ENCODE measurements at places on chromosomes 6 and 20.

DNA sequence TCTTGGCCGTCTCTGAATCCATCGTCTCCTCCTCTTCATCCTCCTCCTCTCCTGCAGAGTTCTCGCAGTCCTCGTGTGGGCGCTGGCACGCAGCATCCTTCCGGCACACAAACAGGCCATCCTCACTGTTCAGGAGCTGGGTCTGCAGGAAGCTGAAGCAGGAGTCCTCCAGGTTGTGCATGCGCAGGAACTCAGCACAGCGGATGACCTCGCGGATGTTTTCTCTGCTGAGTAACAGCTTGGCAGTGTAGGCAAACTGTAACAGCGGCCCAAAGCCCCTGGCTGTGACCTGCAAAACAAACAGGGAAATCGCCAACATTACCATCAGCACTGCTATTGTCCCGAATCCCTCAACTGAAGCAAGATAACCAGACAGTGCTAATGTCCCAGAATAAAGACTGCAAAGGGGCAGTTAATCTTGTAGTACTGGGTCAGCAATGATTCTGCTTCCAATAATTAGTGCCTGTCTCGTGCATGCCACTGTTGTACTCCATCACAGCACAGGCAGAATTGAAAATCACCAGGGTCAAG lies 57.4 kb downstream of the GJA10 start:
- DNase-seq = no peak

DNA sequence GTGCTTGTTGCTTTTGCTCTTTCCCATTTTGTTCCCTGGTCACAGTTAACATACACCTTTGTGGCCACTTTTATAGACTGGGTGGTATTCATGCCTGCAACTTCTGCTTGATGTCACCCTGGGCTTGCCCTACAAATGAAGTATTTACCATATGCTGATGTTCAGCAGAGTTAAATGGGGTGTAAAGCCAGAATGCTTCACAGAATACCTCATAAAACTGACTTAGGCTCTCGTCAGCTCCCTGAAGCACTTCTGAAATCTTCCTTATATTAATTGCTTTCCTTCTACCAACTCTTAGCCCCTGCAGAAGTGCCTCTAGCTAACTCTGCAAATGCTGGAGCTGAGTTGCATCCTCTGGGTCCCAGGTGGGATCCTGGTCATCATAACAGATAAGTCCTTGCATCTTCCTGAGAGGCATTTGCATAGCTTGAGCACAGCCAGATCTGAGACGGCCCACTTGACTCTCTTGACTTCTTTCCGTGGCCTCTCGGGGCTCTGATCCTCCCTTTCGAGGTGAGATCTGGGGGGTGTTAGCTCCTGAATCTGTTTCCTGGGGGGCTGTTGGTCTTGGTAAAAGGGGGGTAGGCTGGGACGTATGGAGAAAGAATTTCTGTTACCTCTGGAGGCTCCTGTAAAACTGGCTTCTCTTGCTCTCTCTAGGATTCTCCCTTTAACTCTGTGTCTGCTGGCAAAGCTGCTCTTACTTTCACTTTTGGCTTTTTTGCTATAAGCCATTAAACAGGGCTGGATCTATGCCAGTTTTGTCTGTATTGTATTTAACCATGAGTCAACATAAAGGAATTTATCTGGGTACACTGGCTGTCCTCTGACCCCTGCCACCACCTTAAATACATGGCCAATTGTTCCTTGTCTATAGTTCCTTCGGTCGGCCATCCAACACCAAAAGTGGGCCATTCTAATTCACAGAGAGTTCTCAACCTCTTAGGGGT lies 223.0 kb upstream of the SYNCRIP start:
- no peak for DNase-seq

DNA sequence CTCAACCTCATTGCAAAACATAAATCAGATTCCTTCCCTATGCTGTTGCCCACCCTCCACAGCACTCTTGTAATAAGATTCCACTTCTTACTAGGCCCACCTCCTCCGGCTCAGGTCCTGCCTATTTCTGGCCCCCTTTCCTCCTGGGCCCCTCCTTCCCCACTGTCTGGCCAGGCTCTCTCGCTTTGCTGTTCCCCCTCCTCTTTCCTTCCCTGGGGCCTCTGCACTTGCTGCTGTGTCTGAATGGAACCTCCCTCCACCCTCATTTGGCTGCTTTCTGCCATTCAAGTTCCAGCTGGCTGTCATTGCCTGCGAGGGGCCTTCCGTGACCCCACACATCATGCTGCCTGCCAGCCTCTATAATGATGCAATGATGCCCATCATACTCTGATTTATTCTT lies 38.9 kb downstream of the ARHGAP40 start:
- DNase-seq = no peak

DNA sequence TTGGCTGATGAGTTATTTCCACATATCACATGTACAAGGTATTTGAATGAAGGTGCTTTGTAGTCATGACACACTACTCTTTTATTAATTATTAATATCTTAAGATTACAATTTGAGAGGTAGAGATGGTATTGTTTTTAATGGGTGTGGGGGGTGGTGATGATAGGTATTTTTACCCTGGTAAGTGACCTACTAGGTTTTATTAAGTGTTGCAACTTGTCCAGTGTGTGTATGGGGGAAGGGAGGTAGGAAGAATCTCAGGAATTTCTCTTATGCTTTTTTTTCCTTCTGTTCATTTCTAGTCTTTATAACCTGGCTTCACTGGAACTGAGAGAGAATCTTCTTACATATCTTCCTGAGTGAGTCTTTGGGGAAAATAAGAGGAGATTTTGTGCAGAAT lies 101.4 kb downstream of the LRRC1 start:
- DNase-seq = no peak

DNA sequence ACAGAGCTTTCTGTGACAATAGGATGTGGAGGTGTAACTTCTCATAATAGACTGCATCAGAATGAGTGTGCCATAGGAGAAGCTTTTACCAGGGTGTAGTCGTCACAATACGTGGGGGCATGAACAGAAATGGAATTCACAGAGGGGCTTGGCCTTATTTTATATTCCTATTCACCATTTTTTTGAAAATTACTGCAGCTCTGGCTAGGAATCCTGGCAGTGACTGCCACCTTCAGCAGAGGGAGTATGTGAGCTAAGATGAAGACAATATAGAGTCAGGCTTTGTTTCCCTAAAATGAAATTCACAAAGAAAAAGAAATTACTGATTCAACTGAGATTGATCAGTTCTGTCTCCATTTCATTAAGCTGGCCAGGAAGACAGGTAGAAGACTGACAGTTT lies 13.9 kb downstream of the TOMM6 start:
- DNase-seq = no peak

GRCh38 chr6:15593798-15594197 lies 69.0 kb downstream of the DTNBP1 start:
- DNase-seq = no peak

DNA sequence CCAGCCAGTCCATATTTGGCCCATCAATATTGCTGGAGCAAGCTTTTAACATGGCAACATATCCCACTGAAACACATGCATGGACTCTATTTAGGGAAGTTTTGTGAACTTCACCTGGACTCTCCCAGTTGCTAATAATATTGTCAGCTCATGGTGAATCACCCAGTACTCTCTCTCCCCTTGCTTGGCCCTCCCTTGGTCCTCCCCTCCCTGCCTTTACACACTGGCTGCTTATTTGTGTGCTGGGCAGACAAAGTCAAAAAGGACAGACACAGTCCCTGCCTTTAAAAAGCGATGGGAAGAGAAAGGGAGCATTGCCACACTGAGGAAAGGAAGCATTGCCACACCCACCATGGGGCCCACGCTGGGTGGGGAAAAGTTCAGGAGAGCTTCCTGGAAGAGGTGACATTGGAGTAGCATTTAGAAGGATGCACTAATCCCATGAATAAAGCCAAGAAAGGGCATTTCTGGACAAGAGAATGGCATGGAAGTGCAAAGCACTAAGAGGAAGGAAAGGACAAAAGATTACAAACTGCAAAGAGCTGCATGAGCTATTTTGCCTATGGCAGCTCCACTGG lies 143.4 kb upstream of the EXOC2 start:
- DNase-seq = no peak

- no peak for DNase-seq
These were observed 86.0 kb downstream of the TIAM2 start for GRCh38 chr6:155080881-155081845.

DNA sequence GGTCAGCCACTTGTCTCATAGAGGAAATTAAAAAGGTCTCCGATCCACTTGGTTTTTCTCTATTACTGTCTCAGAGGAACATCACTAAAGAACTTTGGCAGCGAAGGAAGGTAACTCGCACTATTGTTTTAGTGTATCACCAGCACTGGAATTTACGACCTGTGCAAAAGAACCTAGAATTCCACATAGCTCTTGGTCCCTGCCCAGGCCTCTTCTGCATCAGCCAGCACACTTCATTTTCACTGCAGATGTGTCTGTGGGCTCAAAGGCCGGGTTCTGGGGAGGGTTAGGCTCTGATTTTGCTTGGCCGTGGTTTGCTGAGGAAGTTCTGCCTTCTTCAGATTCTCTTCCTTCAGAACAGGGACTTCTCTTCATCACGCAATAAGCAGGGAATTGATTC lies 102.8 kb upstream of the TMEM181 start:
- DNase-seq = no peak

DNA sequence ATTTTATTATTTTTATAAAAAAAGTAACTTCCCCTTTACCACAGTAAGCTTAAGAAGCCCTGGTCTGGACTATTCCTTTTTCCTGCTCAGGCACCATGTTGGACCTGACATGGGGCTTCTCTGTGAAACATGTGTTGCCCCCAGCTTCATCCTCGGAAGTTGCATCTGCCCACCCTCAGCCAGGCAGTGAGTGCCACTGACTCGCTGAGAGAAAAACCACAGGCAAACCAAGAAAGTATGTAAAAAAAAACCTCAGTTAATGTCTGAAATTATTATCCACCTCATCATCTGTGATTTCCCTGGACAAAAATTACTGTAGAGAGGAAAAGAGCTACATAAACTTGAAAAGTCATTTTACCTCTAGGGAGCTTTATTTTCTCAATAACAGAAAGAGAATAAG lies 109.9 kb upstream of the MCHR2 start:
- no peak for DNase-seq

- DNase-seq = no peak
These were observed 28.0 kb upstream of the SLC17A3 start for GRCh38 chr6:25902071-25902470.

DNA sequence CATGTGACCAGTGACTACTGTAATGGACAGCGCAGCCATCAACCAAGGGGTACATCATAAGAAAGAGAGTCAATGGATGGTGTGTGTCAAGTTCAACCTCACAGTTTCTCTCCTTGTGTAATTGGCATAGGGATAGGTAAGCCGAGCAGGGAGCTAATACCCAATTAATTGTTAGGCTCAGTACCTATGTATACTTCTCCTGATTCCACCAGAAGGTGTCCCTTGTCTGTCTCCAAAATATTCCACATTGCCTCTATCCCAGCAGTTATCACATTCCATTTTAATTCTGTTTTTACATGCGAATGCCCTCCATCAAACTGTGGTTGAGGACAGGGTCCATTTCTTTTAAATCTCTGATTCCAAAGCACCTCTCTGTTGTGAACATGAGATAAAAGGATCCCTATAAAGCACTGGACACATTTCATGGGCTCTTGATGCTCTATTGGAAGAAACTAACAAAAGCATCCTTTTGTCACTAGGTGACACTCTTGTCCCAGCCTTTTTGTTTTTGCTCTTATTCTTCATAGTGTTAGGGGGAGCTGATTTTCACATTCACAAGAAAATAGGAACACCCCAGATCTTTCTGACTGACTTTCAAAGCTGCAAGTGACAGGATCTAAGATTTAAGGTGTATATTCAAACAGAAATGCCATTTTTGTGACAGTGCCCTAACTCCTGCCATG lies 38.9 kb downstream of the FBXO9 start:
- DNase-seq = no peak

- no peak for DNase-seq
These were observed 98.7 kb downstream of the PLEKHG1 start for GRCh38 chr6:150698391-150698790.

GRCh38 chr6:157841211-157841840 lies 18.3 kb downstream of the SNX9 start:
- no peak for DNase-seq

DNA sequence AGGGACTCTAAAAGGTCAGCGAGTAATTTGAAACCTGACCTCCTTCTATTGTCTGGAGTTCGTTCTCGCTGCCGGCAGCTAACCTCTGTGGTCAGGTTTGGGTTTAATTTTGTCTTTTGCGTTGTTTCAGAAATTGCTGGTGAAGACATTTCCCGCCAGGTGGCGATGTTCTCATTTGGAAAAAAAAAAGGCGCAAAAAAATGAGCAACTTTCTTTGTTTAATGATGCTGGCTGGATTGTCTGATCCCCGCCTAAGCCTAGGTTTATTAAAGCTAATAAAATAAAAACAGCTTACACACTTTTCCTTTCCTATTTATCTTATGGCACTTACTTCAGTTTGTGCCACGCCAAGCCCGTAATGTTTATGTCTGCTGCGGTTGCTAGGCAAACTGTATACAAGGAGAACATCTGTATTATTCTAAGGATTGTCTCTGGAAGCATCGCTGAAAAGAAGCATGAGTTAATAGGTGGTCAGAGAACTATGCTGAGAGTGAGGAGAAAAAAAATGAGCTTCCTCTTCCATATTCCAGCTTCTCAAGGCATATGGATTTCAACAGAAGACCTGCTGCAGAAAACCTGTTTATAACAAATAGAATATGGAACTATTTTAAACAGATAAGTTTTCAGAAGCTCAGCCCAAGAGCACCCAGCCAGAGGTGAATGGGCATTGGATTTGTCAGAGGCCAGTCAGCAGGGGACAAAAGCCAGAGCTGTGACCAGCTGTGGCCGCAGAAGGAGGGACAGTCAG lies 205.7 kb downstream of the DOK5 start:
- peak; percentile 3 for DNase-seq

DNA sequence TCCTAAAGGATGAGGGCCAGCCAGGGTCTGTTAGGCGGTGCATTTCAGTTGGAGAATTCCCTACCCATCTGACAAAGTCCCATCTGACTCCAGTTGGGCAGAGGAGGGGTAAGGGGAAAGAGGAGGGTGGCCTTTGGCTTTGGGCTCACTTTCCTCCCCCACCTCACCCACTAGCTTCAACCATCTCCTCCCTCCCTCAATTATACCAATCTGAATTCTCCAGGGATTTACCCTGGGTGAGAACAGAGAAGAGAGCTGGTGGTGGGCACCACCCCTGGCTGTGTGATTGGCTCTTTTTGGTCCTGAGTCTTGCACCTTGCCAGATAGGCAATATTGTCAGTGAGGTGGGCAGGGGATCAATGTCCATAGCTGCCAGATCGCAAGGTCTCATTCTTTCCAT lies 3.2 kb downstream of the HMGA1 start:
- DNase-seq = no peak

- DNase-seq = no peak
These were observed 86.2 kb upstream of the PTPRK start for GRCh38 chr6:128606611-128607010.

DNA sequence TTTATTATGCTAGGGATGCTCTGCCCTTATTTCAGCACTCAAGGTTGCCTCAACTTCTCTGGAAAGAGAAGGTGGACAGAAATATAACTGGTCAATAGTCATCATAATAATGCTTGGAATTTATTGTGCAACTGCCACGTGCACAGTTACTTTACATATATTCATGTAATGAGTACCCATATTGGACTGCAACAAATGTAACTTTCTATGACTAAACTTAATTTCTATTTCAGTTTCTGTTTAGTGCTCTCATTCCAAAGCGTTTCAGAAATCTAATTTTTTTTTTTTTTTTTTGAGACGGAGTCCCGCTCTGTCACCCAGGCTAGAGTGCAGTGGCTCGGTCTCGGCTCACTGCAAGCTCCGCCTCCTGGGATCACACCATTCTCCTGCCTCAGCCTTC lies 28.3 kb upstream of the CD83 start:
- no peak for DNase-seq
